Ascending aorta (tissue), 2 donors: ENCODE measurements at places on chromosomes 7 and 10. TPM values are rescaled to one million over a fixed set of nuclear protein-coding genes. Genes with fewer than 3 reads are reported as not detected.

The ZNF273 gene
- 1.7 TPM for total RNA-seq

The RET gene
- total RNA-seq, result not detected

The GRM3 gene
- total RNA-seq, result not detected

The FAM25G gene
- not detected for total RNA-seq

The SLC35G1 gene
- total RNA-seq, result 3.7 TPM

The TMEM213 gene
- not detected for total RNA-seq

The PAPOLB gene
- not detected for total RNA-seq

The DGKI gene
- 13.4 TPM for total RNA-seq

The NKX6-2 gene
- total RNA-seq, result not detected

The DENND2A gene
- 7.5 TPM for total RNA-seq

The IL6 gene
- 37.3 TPM for total RNA-seq

The PAOX gene
- 1.4 TPM for total RNA-seq

The DPYSL4 gene
- not detected for total RNA-seq

The SPDYE16 gene
- not detected for total RNA-seq

The PROSER2 gene
- 4.8 TPM for total RNA-seq

The COL28A1 gene
- total RNA-seq, result 0.11 TPM

The CCDC3 gene
- total RNA-seq, result 86.0 TPM

The ATP5MK gene
- total RNA-seq, result 481 TPM

The ATP6V1F gene
- 142 TPM for total RNA-seq

The ATRNL1 gene
- 15.4 TPM for total RNA-seq

The CALML5 gene
- total RNA-seq, result not detected

The OR2A7 gene
- total RNA-seq, result 4.9 TPM

The NUP205 gene
- 33.6 TPM for total RNA-seq

The CACNA2D1 gene
- total RNA-seq, result 17.3 TPM

The ASZ1 gene
- total RNA-seq, result not detected

The PRTFDC1 gene
- total RNA-seq, result 3.6 TPM
